WTC11 (cell line): ENCODE measurements at places on chromosomes 2 and 18. TPM values are rescaled to one million over a fixed set of nuclear protein-coding genes. Genes with fewer than 3 reads are reported as not detected.

PLA2R1 gene
- total RNA-seq, result 0.76 to 1.1 TPM (median 0.92 TPM) in 3 replicates

GRCh38 chr2:175834477-175834876, 167.6 kb downstream of the LNPK start:
- peak; percentile 15 for DNase-seq
- H3K27me3 ChIP-seq, result no peaks in the 10 kb centered on the region

ZC3H15 gene
- total RNA-seq, result 60.0 to 60.9 TPM (median 60.5 TPM) in 3 replicates

- H3K4me1 ChIP-seq, result no peaks in the 10 kb centered on the region
- no peak overlapping the region for H3K4me3 ChIP-seq
- DNase-seq, result no peak
- H3K27ac ChIP-seq, result no peak overlapping the region
- H3K36me3 ChIP-seq, result peaks cover 8% of the 10 kb centered on the region
Measured at GRCh38 chr2:107325981-107326786, 440.2 kb upstream of the ST6GAL2 start.

DNA sequence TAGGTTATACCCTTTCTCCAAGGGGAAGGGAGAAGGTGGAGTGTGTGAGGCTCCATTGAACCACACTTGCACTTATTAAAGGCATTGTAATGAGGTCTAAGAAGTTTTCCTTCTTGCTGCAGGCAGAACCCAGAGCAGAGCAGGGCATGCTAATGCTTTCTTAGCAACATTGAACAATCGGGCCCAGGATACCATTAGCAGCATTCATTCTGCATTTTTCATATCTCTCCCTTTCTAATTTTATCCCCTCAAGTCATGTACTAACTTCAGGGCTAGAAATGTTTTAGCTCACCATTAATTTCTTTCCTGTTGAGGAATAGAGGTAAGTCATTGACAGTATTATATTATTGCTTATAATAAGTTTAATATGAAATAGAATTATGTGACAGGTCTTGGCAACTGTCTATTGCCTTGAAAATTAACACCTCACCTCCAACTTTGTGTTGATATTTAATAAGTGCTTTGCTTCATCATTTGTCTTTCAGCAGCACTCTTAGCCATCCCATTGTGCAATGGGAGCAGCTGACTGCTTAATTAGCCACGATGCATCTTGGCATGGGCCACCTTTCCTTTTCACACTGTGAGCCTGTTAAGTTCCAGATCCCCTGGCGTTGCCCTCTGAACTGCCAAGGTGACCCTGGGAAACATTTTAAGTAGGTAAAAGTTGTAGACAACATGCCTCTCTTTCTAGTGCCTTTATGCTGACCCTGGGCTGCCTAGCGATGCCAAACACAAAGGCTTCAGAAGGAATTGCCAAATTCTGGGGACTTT, 300.8 kb upstream of the MEX3C start:
- H3K4me3 ChIP-seq, result no peak overlapping the region
- no peak overlapping the region for H3K27ac ChIP-seq
- H3K36me3 ChIP-seq, result no peaks in the 10 kb centered on the region
- DNase-seq, result no peak
- no peaks in the 10 kb centered on the region for H3K4me1 ChIP-seq
- peaks cover 3% of the 10 kb centered on the region; the same call in 1 of the 2 replicates for H3K27me3 ChIP-seq

C2orf81 gene
- 2.9 to 3.6 TPM (median 3.3 TPM) in 3 replicates for total RNA-seq

- peak overlapping the region; percentile 54; the same call in 1 of the 2 replicates for H3K27ac ChIP-seq
- peaks cover 33% of the 10 kb centered on the region for H3K4me1 ChIP-seq
- no peaks in the 10 kb centered on the region; the same call in 1 of the 2 replicates for H3K27me3 ChIP-seq
- H3K4me3 ChIP-seq, result no peak overlapping the region
- peak; percentile 5 for DNase-seq
Measured at GRCh38 chr2:24828238-24828996, 35.2 kb downstream of the CENPO start.

DNA sequence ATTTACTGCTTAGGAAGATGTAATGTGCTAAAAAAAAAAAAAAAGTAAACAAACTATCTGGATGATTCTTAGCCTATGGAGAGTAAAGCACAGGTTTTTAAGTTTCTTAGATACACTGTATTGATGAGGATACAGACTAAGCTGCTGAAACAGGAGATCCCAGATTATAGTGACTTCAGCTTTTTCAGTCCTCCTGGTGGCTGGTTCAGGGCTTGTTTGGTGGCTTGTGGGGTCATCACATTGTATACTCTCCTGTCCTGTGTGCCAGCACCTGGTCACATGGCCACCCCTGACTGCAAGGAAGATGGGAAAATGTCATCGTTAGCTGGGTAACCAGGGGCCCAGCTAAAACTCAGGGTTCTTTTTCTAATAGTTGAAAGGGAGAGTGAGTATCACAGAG, 31.4 kb downstream of the RAB31 start:
- no peaks in the 10 kb centered on the region for H3K36me3 ChIP-seq
- H3K4me3 ChIP-seq, result no peak overlapping the region

GKN1 gene
- total RNA-seq, result not detected in 3 replicates

ATG9A gene
- total RNA-seq, result 42.9 to 48.4 TPM (median 46.7 TPM) in 3 replicates

GRB14 gene
- 14.9 to 17.2 TPM (median 17.2 TPM) in 3 replicates for total RNA-seq

- DNase-seq, result no peak
- no peaks in the 10 kb centered on the region; the same call in 1 of the 2 replicates for H3K4me1 ChIP-seq
- H3K27me3 ChIP-seq, result no peaks in the 10 kb centered on the region
- H3K27ac ChIP-seq, result no peak overlapping the region
- H3K36me3 ChIP-seq, result no peaks in the 10 kb centered on the region
Measured at GRCh38 chr2:158172719-158173118, 71.0 kb downstream of the UPP2 start.

DNA sequence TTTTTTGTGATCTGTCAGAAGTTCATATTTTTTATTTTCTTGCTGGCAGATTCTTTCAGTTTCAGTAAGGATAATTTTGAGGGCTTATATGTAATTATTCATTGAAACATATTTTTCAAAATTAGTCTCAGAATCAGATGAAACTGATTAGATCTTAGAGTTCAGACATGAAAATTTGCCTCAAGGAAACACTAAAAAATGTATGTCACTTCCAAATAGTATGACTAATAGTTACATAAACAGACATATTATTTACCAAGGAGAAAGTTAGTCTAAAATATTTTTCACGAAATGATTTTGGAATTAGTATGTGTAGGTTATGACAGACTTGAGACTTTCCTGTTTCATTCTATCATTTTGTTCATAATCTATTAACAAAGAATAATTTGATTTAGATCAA, 628.6 kb downstream of the CCDC85A start:
- no peak for DNase-seq
- peaks cover 7% of the 10 kb centered on the region; the same call in 1 of the 2 replicates for H3K4me1 ChIP-seq
- H3K27ac ChIP-seq, result no peak overlapping the region
- no peak overlapping the region for H3K4me3 ChIP-seq
- no peaks in the 10 kb centered on the region for H3K36me3 ChIP-seq

DNA sequence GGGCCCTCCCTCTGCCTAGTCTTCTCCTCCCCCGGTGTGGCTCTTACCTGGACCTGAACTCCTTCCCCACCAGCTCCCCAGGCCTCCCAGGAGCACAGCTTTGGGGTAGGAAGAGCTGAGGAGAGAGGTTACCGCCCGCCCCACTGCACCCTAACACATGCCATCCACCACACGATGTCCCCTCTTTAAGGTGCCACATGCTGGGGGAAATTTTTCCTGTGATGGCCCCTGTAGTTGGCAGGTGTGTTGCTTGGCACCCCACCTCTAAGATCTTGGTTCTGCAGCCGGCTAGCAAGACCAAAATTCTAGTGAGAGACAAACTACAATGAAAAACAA, 6.9 kb upstream of the TEX261 start:
- H3K4me3 ChIP-seq, result 0 out of 2 replicates have a peak overlapping the region, but pooled peaks have one; percentile 43
- peaks cover 18% of the 10 kb centered on the region for H3K4me1 ChIP-seq
- no peak for DNase-seq
- H3K27me3 ChIP-seq, result peaks cover 42% of the 10 kb centered on the region
- no peak overlapping the region for H3K27ac ChIP-seq

WNT6 gene
- not detected in 3 replicates for total RNA-seq

DNA sequence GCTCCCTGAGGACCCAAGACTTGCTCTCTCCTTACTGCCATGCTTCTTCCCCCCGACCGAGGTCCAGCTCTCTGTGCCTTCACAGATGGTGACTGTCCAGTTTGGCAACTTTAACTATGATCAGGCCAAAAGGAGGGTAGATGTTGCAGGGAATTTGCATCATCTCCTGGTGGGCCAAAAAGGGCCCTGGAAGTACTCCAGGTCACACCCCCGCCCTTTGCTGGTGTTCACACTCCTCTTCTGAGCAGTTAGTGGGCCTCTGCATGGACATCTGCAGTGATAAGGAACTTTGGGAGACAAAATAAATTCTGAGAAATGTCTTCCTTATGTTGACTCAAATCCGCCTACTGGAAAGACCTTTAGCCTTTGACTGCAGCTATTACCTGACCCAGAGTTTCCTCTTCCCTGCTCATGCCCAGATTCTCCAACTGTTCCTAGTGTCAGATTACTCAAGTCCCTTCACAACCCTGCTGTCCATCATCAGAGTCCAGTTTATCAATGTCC, 234.4 kb downstream of the LOXHD1 start:
- DNase-seq, result no peak
- H3K4me3 ChIP-seq, result no peak overlapping the region
- H3K36me3 ChIP-seq, result no peaks in the 10 kb centered on the region
- H3K27me3 ChIP-seq, result no peaks in the 10 kb centered on the region

DNA sequence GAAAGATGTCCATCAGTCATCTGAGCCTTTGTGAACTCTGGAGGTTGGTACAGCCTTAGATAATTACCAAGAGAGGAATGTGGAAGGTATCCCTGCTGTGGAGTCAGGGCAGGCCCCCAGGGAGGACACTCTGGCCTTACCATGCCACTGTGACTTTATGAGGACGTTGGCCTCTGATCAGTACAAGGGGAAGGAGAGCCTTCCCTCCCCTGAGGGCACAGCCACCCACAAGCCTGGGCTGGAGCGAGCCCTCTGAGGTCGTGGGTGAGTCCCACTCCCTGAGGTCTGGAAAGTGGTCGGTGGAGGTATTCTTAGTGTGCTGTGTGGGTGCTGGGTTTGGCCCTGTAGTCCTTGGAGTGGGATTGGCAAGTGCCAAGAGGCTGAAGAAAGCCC, 91.6 kb downstream of the STPG4 start:
- no peak for DNase-seq
- H3K4me1 ChIP-seq, result peaks cover 22% of the 10 kb centered on the region
- no peaks in the 10 kb centered on the region for H3K36me3 ChIP-seq
- no peaks in the 10 kb centered on the region for H3K27me3 ChIP-seq
- H3K27ac ChIP-seq, result no peak overlapping the region

GRCh38 chr18:36650906-36651305, 177.9 kb downstream of the TPGS2 start:
- peaks cover 3% of the 10 kb centered on the region; the same call in 1 of the 2 replicates for H3K27me3 ChIP-seq
- no peaks in the 10 kb centered on the region for H3K36me3 ChIP-seq
- H3K4me1 ChIP-seq, result no peaks in the 10 kb centered on the region
- no peak overlapping the region for H3K4me3 ChIP-seq

SLC9A4 gene
- total RNA-seq, result 0.09 to 0.11 TPM in 2 of 3 replicates, not detected in the other

GRCh38 chr2:190762566-190762965, 113.7 kb downstream of the NAB1 start:
- no peak for DNase-seq
- no peaks in the 10 kb centered on the region for H3K36me3 ChIP-seq
- no peak overlapping the region for H3K27ac ChIP-seq
- H3K4me3 ChIP-seq, result no peak overlapping the region
- H3K27me3 ChIP-seq, result no peaks in the 10 kb centered on the region

DNA sequence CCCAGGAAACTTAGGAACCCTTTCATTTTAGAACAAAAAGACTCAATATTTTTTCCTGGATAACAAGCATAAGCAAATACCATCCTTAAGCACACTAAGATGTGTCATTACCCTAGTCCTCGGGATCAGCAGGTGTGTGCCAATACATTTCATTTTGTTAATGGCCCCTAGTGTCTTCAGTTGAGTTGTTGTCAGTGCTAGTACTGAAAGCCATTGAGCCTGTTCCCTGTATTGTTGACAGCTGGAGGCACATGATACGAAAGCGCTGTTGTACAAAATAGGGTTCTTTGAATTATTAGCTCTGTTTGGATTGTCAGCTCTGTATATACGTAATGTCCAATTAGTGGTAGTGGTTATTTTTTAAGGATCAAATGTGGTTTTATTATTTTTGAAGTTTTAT, 29.5 kb downstream of the VAPA start:
- H3K36me3 ChIP-seq, result peaks cover 48% of the 10 kb centered on the region
- no peak overlapping the region for H3K27ac ChIP-seq
- H3K27me3 ChIP-seq, result no peaks in the 10 kb centered on the region
